ENCODE measurements at places on chromosomes 3 and 15.

- peak; percentile 66 for DNase-seq
These were observed 70.9 kb downstream of the CHAC1 start for GRCh38 chr15:41024131-41024530.

DNA sequence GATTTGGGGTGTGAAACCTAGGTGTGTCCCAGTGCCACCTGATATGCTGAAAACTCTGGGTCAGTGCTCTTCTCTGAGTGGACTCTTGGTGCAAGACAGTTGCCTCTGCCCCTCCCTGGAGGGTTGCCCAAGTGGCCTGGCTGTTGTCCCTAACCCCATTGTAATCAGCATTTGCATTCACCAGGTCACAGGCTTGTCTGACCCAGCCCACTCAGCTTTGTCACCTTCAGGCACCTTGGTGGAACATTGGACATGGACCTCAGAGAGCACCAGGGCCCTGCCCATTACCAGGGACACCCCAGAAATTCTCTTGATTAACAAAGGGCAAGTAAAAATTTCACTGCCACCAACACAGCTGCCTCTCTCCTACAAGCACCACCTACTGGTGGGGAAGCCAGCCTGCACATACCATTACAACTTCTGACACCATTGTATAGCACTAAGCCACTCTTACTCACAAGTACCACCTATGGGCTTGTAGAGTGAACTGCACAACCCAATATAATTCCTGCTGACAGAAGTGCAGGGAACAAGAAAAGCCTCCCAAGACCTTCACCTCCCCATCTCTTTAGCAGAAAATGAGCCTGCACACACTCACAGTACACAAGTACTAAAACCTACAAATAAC is 324.6 kb downstream of the EPHA6 start:
- peak; percentile 0 for DNase-seq

- no peak for DNase-seq
These were observed 3.6 kb upstream of the CALML4 start for GRCh38 chr15:68208636-68209240.

DNA sequence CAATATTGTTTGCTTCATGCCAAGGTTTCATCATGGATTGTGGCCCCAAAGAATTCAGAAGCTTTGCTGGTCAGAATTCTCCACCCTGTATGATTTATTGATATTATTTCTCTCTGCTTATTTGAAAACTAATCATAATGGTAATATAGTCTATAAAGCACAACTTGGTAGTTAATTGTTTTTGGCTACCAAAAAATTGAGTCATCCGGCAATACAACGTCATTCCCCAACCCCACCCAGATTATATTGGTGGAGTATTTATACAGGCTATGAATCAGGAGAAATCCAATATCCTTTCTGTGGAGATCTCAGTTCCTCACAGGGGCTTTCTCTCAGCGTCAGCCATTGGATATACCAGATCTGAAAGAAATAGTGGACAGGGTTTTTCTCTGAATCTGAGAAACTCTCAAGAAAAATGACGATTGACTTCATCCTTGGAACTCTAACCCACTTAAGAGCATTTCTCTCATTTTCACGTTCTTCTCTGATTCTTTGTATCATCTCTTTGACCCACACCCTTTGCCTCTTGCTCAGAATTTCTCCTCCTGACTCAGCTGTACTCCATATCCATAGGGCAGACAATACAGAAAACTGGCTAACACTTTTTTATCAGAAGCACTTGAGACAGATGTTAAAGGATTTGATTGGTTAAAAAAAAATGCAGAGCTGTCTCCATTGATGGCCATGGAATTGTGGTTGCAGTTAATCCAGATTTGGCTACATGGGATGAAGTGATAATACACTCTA is 1055.8 kb upstream of the CADM2 start:
- no peak for DNase-seq

GRCh38 chr15:92624401-92624991 is 31.1 kb downstream of the FAM174B start:
- no peak for DNase-seq

GRCh38 chr15:70442211-70442610 is 321.1 kb downstream of the UACA start:
- no peak for DNase-seq

DNA sequence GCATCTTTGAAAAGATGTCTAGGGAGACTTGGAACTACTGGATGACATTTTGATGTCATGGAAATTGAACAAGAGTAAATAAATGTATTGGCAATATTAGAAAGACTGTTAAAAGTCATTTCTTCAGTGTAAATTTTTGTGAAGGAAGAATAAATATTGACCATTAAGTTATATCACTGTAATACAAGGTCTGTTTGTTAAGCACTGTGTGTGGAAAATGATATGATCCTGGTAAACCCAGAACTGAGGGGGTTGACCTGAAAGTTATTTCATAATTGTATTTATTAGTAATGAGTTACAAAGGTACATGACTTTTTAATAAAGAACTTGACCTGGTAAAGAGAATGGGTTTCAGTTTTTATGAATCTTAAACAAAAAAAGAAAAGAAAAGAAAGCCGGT is 106.6 kb downstream of the B3GALNT1 start:
- no peak for DNase-seq

GRCh38 chr15:100060276-100060926 is 281.4 kb downstream of the ADAMTS17 start:
- DNase-seq = peak; percentile 55

- DNase-seq = no peak
These were observed 6.1 kb downstream of the SECISBP2L start for GRCh38 chr15:49040151-49040550.

GRCh38 chr3:123467046-123467445 is 18.2 kb upstream of the ADCY5 start:
- no peak for DNase-seq

DNA sequence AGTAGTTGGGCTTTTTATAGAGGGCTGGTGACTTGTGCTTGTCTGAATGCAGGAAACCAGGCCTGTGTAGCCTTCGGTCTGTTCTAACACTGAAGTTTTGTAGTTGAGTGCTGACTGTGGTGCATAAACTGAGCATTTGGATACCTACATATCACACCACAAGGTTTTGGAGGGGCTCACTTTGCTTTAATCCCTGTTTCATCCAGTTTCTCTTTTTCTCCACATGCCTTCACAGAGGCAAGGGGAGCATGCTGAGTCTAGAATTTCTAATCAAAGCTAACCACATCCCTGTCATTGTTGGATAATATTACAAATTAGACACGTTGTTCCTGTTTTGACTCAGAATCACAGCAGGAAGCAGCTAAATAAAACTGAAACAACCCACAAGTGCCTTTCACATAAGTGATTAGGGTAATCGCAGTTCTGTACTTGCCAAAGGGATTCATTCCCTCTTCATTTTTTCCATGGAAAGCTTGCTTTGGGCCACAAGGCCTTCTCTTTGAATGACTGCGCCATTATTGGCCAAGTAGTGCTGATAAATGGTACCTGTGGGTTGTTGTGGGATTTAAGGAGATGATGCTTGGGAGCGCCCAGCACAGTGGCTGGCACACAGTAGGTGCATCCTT is 48.9 kb downstream of the TGFBR2 start:
- DNase-seq = peak; percentile 41

DNA sequence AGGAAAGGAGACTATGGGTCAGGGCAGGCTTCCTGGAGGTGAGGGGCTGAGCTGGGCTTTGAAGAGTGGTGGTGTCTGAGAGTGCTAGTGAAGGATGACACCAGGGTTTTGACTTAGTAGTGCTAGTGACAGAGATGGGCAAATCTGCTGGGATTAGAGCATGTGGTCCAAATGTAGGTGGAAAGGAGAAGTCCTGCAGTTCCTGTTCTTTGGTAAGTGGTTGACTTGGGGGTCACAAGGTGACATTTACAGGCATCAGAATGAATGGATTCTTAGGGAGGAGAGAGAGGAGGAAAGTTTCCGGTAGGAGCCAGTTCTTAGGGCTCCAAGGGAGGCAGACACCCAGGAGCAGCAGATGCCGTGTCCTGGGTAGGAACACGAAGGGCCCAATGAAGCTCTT is 796 bp upstream of the DOCK3 start:
- DNase-seq = no peak

DNA sequence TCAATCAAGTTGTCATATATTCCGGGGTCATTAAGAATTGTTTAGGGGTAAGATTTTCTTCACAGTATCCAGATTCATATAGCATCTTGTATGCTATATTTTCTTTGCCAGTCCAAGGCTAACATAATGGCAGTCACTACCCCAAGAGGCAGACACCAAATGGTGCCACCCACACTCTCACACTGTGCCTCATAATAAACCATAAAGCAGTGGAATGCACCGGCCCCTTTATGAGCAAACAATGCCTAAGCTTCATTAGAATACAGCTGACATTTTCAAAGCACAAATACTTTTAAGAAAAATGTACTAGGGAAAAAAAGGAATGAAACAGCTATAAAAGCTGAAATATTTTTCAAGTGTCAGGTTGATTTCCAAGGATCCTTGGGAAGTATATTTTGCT is 121.6 kb downstream of the TFDP2 start:
- DNase-seq = peak; percentile 25

DNA sequence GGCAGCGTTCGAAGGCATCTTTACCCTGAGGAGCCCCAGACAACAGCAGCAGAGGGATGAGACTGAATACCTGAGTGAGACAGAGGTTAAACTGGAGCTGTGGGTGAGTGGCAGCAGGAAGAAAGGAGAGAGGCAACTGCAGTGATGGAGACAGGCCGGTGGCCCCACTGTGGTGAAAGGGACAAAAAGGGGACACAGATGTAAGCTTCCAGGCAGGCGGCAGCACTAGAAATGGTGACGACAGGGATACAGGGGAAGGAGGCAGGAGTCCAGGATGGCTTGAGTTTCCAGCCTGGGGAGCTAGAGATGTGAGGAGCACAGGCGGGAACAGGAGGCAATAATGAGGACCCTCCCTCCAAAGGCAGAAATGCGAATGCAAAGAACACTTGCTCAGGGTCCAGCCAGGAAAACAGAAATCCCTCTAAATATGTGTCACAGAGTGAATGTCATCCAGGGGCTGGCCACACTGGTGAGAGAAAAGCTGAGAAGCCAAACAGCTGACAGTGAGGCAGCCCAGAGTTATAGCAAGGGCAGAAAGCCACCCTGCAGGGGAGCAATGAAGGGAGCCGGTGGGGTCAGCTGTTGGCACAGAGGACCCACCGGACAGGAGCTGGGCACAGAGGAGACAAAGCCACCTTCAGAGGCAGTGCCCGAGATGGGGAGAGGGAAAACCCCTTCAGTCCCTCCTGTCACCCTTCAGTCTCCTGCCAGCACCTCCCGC is 70.1 kb downstream of the TBC1D2B start:
- no peak for DNase-seq

GRCh38 chr15:92079047-92079446 is 225.5 kb downstream of the SLCO3A1 start:
- DNase-seq = peak; percentile 38

DNA sequence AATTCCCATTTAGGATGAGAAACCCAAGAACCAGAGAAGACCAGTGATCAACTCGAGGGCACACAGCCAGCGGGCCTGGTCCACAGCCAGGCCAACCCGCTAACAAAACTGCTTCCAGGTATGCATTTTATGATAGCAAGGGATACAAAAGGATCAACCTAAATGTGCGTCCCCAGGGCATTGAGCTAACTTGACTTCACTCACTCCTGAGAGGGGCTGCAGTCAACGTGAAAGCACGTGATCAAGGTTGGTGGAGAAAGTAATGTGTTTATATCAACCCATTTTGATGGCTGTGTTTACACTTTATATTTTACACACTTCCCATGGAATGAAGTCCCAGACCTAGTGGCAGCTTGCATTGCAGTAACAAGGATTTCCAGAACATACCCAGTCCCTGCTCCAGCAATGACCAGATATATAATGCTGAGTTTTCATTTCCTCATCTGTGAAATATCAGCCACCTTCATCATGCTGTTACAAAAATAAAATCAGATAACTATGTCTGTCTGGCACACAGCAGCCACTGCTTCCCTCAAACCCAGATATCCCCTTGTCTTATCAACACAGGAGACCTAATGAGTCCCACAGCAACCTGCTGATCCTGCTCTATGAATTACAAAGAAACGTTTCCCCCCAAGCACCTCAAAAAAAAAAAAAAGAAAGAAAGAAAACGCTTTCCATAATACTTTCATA is 2.0 kb downstream of the KLHL6 start:
- no peak for DNase-seq

- peak; percentile 96 for DNase-seq
These were observed 640.7 kb downstream of the FHIT start for GRCh38 chr3:60610441-60611112.

DNA sequence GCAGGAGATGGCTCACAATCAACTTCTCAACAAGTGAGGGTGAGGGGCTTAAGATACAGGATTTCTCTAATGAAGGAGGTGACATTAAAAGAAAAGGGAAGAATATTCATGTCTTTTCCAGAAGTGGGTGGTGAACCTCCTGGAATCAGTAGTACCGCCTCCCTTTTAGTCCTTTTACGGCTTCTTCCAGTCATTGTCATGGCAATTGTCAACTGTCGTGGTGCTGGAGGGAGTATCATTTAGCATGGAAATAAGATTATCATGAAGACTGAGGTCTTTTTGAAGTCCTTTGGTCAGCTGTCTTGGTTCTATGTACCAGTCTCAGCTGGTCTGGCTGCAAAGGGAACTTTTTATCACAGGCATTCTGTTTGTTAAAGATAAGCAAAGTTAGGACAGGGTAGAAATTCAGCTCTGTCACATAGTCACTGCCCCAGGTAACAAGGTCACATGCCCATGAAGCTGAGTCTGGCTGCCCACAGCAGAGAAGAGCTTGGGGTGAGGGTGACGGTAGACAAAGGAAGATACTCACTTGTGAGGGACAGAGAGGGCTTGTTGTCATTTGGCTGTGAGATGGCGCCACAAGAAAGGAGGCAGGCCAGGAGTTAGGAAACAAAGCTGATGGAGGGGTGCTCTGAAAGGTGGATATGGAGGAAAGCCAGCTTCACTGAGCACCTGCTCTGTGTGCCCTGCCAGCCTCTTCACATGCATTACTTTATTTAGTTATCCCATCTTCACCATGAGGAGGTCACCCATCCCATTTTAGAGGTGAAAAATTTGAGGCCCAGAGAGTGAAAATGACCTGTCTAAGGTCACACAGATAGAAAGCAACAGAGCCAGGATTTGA is 228.2 kb upstream of the TRIM42 start:
- DNase-seq = no peak

DNA sequence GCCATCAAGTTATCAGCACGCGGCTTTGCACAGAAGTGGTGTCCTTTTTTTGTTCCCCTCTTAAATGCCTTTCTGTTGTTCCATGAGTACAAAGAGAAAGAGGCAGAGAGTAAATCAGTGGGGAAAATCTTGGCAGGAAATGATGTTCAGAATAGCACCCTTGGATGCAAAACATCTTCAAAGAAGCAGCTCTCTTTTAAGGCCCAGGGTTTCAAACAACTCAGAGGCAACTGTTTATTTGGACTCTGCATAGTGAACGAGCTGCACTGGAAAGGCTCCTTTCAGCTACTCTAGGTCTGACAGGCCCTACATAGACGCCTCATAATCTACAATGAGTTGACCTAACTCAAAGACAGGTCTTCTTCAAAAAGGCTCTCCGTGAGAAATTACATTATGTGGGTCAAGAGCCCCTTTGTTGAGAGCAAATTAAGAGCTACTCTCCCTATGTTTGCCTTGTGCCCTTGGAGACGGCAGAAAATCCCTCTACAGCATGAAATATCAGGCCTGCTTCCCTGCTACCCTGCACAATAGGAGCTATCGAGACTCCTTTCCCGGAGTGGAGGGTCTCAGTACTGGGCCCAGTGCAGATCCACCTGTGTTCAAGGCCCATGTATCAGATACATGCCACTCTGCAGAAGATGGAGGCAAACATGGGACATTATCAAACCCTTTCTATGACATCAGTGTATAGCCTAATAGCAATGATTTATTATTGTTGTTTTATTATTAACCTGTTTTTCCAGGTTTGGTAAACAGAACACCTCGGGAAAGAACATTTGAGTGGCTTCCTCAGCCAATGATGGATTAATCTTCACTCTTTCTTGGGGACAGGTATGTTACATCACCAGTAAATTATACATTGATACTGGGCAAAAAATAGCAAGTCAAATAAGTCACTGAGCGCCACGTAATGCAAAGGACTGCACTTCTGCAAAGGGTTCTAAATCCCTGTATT is 53.1 kb downstream of the HEG1 start:
- no peak for DNase-seq
